ENCODE measurements at places on chromosomes 7 and 10.

- peak; percentile 18 for DNase-seq
Observed at GRCh38 chr7:27953361-27953760, 213.4 kb downstream of the TAX1BP1 start.

DNA sequence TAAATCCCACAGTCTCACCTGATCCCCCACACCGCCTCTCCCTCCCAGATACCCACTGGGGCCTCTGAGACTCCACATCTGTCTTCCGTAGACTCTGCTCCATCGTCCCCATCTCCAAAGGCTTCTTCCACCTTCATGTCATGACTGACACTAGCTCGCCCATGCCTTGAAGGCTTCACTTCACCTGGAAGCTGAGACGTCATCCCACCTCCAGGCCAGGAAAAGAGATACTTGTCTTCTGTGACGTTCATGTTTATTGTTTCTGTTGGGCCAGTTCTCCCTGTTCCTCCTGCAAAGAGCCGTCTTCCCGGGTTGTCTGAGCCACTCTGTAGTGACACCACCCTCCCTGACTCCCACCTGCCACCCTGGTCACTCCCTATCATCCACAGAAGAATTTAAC, 3.6 kb upstream of the ZNF862 start:
- no peak for DNase-seq

GRCh38 chr10:91171485-91171884, 49.0 kb upstream of the PCGF5 start:
- no peak for DNase-seq

DNA sequence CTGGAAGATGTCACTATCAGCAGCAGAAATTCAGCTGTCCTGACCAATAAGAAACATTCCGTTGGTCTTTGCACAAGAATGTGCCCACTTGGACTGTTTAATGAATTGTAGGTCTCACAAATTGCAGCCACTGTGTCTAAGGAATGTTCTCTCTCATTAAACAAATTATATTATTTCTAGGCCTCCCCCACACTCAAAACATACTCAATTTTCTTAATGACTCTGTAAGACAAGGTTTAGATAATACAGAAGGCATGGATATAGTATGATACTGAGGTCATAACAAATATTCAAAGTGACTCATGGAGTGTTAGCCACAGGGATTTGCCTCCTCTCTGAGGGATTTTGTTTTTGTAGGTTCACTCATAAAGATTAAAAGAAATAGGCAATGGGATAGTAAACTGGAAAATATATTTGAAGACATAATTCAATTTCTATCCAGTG, 197.5 kb downstream of the PTN start:
- DNase-seq: no peak

DNA sequence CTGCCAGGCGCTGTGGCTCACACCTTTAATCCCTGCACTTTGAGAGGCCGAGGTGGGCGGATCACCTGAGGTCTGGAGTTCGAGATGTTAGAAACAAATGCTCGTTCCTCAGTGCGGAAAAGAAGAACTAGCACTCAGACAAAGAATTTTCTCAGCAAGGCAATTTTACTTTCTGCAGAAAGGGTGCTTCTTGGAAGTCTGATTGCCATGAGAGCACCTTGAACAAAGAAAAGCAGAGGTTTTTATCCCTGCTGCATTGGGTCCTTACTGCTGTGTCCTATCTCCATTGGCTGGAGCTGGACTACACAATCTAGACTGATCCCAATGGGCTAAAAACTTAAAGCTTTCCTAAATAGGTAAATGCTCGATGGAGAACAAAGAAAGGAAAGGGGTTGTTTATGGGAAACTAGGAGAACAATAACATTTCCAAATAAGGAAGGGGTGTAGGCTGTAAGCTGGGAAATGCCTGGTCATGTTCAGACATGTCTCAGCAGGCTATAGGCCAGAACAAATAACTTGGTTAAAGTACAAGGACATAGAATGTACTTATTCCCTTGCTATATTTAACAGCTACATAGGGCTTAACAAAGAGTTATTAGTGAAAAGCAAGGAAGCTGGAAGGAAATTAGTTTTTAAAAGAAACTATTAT, 26.1 kb upstream of the ACTR3B start:
- no peak for DNase-seq

DNA sequence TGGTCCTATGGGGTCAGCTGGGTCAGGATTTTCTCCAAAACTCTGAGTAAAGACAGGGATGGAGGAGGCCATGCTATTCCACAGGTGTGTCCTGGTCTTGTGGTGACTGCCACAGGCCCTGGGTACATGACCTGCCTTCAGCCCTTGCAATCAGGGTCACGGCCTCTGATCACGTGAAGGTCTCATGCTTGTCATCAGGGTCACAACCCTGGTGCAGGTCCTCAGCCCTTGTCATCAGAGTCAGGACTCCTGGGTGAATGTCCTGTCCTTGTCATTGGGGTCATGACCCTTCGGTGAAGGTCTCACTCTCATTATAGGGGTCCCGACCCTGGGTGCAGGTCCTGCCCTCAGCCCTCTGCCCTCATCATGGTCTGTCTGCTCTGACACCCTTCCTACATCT, 21.9 kb upstream of the TBRG4 start:
- no peak for DNase-seq

- DNase-seq: no peak
Observed at GRCh38 chr10:87816163-87816897, 1.7 kb downstream of the ATAD1 start.

- DNase-seq: no peak
Observed at GRCh38 chr10:132279873-132280645, 27.7 kb downstream of the STK32C start.

DNA sequence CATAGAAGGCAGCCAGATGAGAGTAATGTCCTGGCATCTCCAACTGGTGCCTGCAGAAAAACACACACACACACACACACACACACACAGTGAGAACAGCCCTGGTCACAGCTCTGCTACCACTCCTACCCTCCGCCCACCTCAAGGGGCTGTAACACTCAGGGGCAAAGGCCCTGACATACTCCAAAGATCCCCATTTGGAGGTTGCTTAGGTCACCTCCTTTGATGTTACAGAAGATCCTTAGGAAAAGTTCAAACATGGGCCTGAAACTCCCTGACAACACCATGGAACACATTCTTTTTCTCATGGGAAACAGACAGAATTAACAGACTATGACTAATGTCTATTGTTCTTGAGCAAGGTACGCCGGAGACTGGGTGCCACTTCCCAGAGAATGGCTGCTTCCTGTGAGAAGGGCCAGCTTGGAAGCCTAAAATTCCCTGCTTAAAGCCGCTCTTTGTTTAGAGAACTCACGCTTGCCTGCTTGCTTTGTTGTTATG, 27.7 kb downstream of the DENND11 start:
- DNase-seq: no peak

- no peak for DNase-seq
Observed at GRCh38 chr10:129474642-129475041, 7.6 kb downstream of the MGMT start.

DNA sequence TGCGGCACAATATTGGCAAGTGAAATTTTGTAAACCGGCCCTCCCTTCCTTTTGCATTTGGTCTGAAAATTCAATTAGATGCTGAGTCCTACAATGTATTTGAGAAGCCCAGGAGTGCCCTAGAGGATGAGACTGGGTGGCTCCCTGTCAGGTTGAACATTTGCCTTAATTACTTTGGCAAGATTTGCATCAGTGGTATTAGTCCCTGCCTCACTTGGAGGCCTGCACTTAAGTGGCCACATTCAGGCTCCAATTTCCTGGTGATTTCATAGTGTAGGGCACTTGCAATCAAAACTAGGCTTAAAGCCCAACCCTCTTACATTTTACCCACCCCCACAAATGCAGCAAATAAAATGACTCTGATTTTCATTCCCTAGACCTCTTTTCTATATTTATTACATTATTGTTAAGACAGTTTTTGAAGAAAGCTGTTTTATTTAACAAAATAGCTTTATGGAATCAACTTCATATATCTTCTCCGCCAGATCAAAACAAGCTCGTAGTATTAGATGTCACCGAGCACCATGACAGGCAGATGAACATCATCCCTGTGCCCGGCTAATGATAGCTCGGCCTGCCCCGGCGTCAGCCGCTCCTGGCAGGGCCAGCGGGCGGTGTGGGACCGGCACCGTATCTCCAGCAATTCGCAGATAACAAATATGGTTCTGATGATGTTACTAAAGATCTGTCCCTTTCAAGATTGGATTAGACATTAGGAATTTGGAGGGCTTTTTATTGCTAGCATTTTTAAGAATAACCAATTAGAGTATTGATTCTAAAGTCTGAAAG, 73.6 kb downstream of the EGFR start:
- DNase-seq: no peak

- DNase-seq: no peak
Observed at GRCh38 chr7:80636709-80637108, 1.7 kb upstream of the CD36 start.

DNA sequence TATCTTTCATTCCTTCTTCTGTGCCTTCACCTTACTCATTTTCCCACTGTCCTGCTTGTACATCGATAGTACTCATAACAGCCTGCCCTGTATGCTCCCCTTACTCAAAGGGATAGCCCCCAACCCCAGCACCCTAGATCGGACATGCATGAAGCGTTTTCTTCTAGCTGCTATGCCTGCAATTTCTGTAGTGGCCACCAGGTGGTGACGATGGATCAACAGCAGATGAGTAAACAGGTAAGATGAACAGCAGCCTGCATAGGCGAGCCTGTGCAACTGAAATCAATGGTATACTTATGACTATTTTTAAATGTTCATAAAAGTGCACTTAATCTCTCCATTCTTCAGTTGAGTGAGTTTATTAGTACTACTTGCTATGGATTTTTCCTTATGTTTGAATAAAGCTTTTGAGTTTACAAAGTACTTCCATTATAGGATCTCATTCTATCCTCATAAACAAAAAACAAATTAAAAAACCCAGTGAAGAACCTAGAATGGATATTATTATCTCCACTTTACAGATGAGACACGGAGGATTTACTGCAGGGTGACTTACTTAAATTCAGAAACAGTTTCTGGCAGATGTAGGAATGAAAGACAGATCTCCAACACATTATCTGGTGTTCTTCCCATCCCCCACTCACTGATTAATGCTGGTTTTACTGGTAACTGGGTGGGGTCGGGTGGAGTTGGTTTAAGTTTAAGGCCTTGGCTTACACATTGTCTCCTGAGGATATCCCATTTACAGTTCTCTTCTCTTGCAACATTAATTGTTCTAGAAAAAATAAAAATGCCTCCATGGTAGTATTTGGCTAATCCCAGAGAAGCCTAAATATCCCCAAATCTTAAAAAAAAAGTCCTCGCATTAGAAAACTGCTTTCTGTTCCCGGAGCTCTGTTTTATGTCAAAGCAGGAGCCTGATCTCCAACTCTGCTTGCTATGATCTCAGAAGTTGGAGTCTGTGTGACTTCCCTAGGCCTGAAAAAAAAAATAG, 222.1 kb downstream of the GLI3 start:
- no peak for DNase-seq

GRCh38 chr10:31836569-31837406, 91.8 kb downstream of the ARHGAP12 start:
- DNase-seq: no peak

DNA sequence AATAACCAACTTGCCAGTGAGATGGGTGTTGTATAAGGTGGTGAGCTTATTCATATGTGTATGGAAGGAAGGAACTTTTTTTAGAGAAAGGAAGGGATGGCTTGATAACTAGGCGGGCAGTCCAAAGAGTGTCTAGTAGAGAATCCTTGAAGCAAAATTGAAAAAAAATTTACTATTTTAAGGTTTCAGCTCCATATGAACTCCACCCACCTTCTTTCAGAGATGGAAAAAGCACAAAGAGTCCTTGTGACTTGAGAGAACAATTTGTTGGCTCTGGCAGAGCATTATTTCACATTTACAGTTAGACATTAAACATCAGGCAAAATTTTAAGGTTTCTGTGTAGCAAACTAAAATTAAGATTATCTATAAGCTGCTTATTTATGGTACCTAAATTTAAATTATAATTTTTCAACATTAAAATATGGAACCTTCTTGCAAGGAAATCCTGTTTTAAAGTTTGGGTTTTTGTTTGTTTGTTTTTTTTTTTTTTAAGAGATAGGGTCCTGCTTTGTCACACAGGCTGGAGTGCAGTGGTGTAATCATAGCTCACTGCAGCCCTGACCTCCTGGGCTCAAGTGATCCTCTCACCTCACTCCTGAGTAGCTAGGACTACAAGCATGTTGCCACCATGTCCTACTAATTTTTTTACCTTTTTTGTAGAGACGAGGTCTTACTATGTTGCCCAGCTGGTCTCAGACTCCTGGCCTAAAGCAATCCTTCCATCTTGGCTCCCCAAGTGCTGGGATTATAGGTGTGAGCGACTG, 12.2 kb downstream of the PTPN12 start:
- DNase-seq: no peak

DNA sequence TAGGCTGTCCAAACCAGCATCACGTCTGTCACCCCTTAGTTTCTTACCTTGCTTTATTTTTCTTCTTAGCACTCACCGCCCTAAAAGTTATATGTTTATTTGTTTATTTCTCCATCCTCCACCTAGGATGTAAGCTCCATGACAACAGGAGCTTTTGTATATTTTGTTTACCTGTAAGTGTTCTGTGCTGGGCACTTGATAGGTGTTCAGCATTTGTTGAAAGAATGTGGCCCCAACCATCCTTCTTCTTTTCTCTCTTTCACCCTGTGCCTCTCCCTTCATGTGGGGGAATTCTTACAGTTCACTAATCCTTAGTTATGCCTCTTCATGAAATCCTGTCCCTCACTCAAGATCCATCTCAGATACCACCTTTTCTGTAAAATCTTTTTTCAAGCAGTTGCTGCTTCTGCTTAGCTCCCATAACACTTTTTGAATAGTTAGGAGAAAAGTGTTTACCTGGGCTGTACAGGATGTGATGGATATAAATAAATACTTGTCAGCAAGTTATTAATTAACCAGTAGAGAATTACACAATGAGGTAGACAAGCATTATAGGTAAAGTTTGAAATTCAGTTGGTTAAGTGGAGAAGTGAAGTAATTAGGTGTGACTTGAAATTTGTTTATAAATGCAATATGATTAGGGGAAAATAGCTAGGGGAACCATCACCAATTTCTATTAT, 9.7 kb downstream of the AHR start:
- no peak for DNase-seq

GRCh38 chr7:2209146-2209960, 23.4 kb downstream of the MAD1L1 start:
- peak; percentile 34 for DNase-seq

GRCh38 chr7:1603346-1604225, 33.8 kb upstream of the PSMG3 start:
- no peak for DNase-seq

- no peak for DNase-seq
Observed at GRCh38 chr10:126730856-126731609, 60.5 kb upstream of the C10orf90 start.

GRCh38 chr10:454860-455259, 234.6 kb downstream of the DIP2C start:
- peak; percentile 84 for DNase-seq
